ENCODE measurements at places on chromosomes 11 and 22.

DNA sequence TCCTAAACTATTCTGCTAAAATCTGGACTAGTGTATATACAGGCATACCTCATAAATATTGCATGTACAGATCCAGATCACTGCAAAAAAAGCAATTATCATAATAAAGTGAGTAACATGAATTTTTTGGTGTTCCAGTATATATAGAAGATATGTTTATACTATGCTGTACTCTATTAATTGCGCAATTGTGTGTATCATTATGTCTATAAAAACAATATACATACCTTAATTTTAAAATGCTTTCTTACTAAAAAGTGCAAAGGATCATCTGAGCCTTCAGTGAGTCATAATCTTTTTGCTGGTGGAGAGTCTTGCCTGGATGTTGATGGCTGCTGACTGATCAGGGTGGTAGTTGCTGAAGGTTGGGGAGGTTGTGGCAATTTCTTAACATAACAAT lies 35.4 kb upstream of the CEP295 start:
- DNase-seq: no peak

DNA sequence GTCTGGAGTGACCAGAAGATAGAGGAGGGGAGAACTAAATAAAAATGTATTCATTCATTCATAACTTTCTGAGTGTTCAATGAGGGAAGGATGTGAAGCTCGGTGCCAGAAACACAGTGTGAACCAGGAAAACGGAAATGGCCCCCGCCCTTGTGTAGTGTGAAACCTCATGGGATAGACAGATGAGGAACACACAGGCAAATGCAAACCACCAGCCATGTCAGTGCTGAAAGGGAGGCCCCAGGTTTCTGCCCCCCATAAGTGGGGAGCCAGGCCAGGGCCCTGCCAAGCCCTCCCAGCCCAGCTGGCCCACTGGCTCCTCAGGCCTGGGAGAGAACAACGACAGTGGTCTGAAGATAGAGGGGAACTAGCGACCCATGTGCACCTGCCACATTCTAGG lies 30.5 kb downstream of the LARGE1 start:
- DNase-seq: no peak

GRCh38 chr11:35907648-35908431 lies 36.0 kb upstream of the LDLRAD3 start:
- peak; percentile 19 for DNase-seq

DNA sequence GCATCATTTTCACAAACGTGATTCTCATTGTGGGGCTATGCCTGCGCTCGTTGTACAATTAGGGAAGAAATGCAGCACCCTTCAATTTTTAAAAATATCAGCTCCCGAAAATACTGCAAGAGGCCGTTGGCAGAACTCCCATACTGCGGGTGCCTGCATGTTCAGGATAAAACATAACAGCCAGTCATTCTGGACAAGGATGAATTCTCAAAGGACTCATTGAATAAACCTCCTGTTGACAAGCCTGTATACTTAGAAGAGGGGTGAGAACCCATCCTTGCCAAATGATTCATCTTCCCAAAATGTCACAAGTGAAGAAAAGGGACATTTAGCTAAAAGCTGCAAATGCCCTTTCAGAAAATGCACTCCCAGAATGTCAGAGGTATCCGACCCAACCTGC lies 141.9 kb downstream of the CSNK2A3 start:
- DNase-seq: no peak

- DNase-seq: no peak
These were observed 84.3 kb upstream of the SHISAL1 start for GRCh38 chr22:44396727-44397722.

GRCh38 chr22:37022483-37023337 lies 3.2 kb downstream of the MPST start:
- DNase-seq: no peak

DNA sequence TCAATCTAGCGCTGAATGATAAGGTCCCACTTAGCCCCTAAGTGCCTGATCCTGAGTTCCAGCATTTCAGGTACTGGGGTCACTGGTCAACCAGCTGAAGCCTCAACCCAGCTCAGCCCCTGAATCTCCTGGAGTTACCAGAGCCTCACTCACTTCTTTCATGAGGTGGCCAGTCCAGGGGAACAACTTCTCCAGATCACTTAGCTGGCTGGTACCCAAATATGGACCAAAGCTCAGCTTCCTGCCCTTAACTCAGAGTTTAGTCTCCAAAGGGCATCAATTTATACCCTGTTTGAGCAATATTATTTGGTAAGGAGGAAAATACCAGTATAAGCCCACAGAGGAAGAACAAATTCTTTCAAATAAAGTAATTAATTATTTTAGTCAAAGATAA lies 105.6 kb downstream of the SLC1A2 start:
- DNase-seq: no peak

GRCh38 chr11:2132874-2133240 lies 6.3 kb downstream of the IGF2 start:
- no peak for DNase-seq

DNA sequence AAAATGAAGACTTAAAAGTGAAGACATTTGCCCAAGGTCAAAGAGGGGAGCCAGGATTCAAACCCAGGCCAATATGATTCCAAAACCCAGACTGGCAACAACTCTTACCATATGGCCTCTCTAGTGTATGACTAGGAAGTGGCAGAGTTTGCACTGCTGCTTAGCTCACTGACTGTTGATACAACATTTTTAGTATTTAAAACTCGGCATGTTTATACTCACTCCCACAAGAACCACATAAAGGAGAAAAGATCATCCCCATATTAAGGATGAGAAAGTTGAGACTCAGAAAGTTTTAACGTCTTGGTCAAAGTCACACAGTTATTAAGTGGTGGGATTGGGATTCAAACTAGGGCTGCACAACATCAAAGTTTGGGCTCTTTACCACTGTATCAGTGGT lies 81.7 kb downstream of the CCDC34 start:
- no peak for DNase-seq

DNA sequence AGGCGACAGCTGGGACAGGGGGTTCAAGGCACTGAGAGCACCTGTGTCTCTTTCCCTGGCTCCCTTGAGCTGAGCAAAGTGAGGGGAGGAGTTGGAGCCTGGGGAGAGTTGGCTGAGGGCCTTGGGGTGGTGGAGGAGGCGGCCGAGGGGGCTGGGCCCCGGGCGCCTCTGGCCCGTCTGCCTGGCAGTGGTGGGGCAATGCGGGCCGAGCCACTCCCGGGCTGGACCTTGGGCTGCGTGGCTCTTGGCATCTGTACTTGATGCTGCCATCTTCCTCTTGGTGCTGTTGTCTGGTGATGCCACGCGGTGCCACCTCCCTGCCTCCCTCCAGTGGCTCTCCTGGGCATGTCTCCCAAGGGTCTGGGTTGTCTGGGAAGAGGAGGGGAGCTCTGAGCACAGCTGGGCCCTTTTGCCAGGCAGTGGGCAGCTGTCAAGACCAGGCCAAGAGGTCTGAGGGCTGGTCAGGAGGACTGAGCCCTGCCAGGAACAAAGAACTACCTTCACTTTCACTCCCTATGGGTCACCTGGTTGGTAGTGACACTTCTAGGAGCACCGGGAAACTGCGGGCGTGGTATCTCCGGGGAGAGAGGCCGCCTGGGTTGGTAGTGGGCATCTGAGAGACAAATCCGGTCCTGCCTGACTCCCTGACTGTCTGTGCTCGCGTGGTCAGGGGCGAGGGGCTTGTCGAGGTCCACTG lies 1.3 kb downstream of the GRIK4 start:
- DNase-seq: no peak

DNA sequence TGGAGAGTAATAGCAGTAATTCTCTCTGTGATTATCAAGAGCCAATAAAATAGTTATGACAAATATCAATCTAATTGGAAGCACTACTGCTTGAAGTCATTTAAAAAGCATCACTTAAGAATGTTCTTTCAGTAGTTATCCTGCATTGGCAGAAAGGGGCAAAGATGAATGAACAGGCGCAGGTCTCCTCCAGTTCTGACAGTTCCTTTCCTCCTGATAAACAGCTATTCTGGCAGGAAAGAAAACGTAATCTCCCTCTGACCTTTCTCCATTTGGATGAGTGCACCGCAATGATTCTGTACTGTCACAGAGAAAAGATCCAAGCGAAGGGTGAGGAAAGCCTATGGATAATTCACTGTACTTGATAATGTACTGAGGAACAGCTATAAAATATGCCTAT lies 521.5 kb downstream of the LRRC4C start:
- no peak for DNase-seq
